Amniotic stem cell (primary cell): ENCODE measurements at places on chromosomes 5 and 9.

GRCh38 chr9:16709924-16710323 lies 160.5 kb downstream of the BNC2 start:
- DNase-seq, result no peak

DNA sequence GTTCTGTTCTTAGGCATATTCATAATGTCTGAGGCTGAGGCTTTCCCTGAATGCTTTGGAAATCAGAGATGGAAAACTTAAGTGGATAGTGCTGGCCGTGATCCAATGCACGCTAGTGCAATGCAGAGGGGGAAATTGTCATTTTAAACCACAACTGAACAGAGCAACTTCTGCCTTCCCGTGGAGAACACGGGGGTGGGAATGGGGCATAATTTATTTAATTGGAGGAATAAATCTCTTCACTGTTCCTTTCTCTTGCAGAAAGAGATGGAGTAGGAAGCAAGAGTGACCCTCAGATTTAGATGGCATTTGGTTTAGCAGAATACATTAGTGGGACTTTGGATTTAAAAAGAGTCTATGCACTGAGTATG lies 22.9 kb upstream of the NREP start:
- no peak for DNase-seq

DNA sequence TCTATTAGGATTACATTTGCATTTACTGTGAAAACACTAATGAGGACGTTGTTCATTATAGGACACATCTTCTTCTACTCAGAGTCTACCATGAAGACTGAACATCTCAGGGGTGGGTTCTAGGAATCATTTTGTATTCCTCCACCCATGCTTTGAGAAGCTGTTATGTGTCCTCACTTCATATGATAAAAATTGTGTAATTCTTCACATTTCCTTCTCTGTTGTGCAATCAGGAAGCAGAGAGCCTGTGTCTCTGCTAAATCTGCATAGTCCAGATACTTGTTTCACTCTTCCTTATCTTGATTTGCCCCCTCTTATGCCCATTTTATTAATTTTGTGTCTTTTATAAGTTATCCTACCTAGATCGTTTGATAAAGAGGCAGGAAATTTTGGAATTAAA lies 97.8 kb upstream of the IQGAP2 start:
- no peak for DNase-seq

GRCh38 chr9:129880654-129881546 lies 45.6 kb downstream of the USP20 start:
- DNase-seq, result no peak

- no peak for DNase-seq
These were observed 315.2 kb downstream of the ARHGAP26 start for GRCh38 chr5:143085319-143085917.

- DNase-seq, result no peak
These were observed 312.2 kb downstream of the ARRDC3 start for GRCh38 chr5:91070761-91071550.

DNA sequence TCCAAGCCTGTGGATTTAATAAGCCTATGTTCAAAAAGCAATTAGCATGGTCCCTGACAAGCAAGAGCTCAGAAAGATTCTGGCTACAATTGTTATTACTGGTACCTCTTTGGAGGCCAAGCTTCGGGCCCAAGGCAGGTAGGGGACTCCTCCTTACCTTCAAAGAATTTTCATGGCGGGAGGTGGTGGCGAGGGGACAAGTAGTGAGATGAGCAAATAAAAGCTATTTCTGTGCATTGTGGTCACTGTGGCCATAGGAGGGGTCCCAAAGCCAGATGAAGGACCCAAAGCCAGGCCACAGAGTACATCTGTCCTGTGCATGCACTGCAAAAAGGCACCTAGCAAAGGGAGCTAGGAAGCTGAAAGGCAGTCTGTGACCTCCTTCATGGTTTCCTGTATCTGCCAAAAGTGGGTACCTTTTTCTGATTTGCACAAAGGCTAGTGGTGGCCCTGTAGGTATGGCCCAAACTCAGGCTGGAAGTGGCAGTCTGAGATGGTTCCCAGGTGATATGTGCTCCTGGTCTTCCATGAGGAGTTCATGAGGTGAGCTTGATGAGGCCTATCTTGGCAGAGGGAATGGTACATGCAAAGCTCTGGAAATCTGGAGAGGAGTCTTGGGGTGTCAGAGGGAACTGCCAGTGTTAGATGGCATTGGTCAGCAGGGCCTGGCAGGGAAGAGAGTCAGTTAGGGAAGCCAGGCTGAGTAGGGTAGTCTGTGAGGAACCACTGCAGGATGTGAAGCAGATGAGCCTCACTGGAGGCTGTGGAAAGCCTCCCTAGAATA lies 3.3 kb upstream of the CXXC5 start:
- no peak for DNase-seq

- DNase-seq, result no peak
These were observed 92.6 kb downstream of the OR2K2 start for GRCh38 chr9:111237447-111237846.

- no peak for DNase-seq
These were observed 37.6 kb downstream of the BDP1 start for GRCh38 chr5:71492817-71493615.

DNA sequence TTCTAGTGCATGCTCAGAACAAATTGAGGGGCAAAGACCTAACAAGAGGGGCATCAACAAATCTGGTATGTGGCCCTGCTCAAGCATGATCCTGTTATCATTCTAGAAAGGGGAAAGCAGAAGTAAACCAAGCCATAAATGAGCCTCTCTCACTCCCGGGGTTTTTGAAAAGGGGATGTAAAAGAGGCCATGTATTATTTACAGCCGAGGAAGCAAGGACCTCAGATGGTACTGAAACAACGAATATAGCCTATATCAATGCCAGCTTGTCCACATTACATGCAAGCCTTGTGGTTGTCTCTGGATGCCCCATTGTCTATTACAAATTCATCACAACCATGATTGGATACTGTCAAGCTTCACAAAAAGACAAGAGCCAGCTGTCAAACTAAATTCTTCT lies 211.3 kb downstream of the DCP2 start:
- no peak for DNase-seq

DNA sequence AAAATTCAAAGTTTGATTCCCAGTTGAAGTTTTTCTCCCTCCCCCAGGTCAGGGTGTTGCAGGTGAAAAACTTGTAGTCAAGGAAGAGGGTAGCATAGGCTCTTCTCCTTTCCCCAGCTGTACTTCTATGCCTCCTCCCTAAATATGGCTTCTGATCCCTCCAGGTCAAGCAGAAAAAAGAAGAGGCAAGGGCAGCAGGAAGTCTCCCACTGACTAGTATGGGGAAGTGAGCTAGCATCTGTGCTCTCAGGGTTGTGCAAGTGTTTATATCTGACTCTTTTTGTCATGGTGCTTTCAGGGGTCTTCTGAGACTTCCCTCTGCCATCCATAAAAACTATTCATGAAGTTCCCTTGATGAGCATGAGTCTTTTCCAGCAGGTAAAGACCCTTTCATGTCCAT lies 76.0 kb downstream of the ATPSCKMT start:
- no peak for DNase-seq

- DNase-seq, result no peak
These were observed 78.9 kb downstream of the SEMA4D start for GRCh38 chr9:89418882-89419640.

DNA sequence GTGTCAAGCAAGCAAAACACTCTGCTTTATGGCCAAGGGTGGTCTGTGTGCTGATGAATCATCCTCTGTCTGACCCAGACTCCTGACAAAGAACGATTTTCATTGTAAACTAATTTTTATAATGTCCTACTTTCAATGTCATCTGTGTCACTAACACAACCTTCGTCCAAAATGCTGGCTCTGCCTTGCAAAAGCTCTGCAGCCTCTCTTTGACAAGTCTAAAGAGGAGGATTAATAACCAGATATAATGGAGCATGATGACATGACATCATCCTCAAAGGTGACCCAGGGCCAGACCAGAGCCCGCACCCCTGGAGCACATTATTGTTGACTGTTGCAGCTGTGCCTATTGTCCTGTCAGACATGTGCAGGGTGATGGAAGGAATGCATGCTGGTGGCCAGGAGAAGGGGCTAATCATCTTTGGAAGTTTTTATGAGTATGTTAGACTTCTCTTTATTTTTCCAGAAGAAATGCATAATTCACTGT lies 589.4 kb downstream of the NR2F1-AS1 start:
- DNase-seq, result no peak

DNA sequence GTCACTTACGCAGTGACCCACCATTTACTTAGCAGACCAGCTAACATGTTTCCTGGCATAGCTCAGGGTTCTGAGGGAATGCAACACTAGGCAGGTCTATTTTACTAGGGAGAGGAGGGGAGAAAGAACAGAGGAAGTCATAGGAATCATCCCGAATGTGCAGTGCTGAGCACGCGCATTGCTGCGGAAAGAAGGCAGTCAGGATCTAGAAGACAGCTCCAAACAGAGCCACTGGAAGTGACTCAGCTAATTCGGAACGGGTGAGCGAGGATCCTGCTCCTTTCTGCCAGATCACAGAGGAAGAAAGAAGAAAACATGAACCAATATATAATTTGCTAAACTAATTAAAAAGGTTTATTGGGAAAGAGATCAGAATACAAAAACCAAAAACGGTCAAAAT lies 339.8 kb downstream of the EFNA5 start:
- no peak for DNase-seq

DNA sequence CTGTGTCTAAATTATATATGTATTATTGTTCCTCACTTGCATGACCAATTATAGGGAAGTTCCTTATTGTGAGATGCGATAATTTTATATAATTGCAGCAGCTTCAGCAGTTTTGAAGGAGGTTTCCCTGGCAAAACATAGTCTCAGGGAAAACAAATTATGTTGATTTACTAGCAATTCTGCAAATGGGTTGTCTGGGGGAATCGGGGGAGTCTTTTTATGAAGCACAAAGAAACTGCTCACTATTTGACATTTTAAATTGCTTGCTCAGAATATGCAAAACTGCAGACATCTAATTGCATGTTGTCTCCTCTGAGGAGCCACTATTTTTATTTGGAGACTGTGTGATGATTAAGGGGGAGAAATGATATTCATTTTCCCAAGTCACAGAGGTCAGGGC lies 361.6 kb downstream of the YTHDC2 start:
- DNase-seq, result no peak

- DNase-seq, result no peak
These were observed 182.6 kb downstream of the BNC2 start for GRCh38 chr9:16687678-16688369.

DNA sequence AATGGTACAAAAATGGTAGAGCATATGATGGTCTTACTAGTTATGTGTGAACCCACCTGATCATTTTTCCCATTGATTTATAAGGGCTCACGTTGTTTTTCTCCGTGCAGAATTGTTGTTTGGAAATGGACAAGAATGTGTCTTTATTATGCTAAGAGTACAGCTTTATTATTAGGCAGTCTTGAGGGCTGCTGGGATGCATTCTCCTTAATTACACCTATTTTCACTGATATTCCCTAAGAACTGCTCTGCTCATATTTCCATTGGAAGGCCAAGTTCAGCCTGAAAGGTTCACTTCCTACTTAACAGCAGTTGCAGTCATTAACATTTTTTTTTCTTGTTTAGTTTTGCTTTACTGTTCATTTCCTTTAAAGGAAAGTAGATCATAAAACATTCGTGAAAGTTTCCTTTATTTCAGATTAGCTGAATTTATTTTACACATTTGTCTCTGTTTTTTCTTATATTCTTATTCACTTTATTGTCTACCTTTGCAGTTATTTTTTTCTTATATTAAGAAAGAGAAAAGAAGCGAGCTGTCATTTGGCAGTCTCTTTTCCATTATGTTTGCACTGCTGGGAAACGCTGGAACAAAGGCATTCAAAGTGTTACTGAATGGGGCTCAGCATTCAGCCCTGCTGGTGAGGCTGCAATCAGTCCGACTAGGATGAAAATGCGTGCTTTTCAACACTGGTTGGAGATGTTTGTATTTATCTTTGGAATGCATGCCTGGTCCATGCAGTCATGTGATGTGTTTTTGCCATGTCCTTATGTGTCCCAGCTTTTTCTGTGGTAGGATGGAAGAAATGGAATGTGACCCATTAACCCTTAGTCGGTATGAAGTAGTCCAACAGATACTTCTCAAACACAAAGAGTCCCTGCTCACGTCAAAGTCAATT lies 602.7 kb upstream of the ZNF608 start:
- no peak for DNase-seq
